ENCODE measurements at places on chromosomes 1 and 21.
A peak's percentile ranks its signal among the peaks of the same experiment; 100 is the strongest.

GRCh38 chr1:23417570-23417969 is 7.0 kb downstream of the TCEA3 start:
- H3K36me3 ChIP-seq = no peaks in the 10 kb centered on the region
- no peaks in the 10 kb centered on the region for H3K4me1 ChIP-seq
- H3K4me3 ChIP-seq = no peak overlapping the region
- DNase-seq = no peak
- H3K27ac ChIP-seq = no peak overlapping the region
- H3K27me3 ChIP-seq = no peaks in the 10 kb centered on the region

DNA sequence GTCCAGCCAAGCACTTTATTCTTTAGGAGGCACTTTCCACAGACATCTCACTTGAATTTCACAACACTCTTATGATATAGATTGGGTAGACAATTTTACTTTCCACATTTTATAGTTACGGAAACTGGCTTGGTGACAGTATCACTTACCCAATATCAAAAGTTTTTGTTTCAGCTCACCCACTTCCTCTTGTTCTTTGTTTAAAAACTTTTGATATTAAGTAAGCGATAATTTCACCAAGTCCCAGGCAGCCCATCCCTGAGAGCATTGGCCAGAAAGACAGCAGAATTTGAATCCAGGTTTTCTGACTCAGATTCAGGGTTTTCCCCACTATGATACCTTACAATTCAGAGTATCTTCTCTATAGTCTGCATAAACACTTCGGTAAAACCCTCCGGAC is 60.0 kb downstream of the LRIG2 start:
- peaks cover 4% of the 10 kb centered on the region for H3K36me3 ChIP-seq
- no peaks in the 10 kb centered on the region for H3K27me3 ChIP-seq
- no peaks in the 10 kb centered on the region for H3K4me1 ChIP-seq
- H3K27ac ChIP-seq = no peak overlapping the region
- no peak overlapping the region for H3K4me3 ChIP-seq

GRCh38 chr1:155160128-155160527 is 13.0 kb downstream of the KRTCAP2 start:
- no peak overlapping the region for H3K27ac ChIP-seq
- H3K4me1 ChIP-seq = no peaks in the 10 kb centered on the region
- no peaks in the 10 kb centered on the region for H3K36me3 ChIP-seq

- no peak overlapping the region for H3K27ac ChIP-seq
- H3K4me1 ChIP-seq = no peaks in the 10 kb centered on the region
- no peaks in the 10 kb centered on the region for H3K27me3 ChIP-seq
- no peaks in the 10 kb centered on the region for H3K36me3 ChIP-seq
- no peak overlapping the region for H3K4me3 ChIP-seq
- no peak for DNase-seq
Measured at GRCh38 chr1:231374394-231374793, 36.3 kb downstream of the SPRTN start.

GRCh38 chr21:31873696-31874599 is 1.1 kb downstream of the HUNK start:
- peak overlapping the region; percentile 85 for H3K4me3 ChIP-seq
- DNase-seq = no peak
- H3K27ac ChIP-seq = no peak overlapping the region
- peaks cover 26% of the 10 kb centered on the region for H3K4me1 ChIP-seq

DNA sequence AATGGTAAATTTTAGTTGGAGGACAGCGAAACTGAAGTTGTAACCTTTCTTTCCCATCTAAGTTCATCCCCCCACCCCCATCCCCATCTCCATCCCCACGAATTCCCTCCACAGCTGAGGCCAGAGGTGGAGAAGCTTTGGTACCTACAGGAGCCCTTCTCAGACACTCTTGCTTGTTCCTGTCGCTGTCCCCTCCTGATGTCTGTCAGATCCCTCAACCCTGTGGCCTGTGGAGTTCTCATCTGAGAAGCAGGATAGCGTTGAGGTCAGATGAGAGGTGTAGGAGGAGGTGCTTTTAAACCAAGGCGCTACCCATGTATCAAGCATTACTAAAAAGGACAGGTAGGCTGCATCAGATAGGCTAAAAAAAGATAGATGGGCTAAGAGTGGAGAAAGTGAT is 769 bp downstream of the NTPCR start:
- DNase-seq = no peak
- no peaks in the 10 kb centered on the region for H3K27me3 ChIP-seq
- H3K4me3 ChIP-seq = peak overlapping the region; percentile 84

DNA sequence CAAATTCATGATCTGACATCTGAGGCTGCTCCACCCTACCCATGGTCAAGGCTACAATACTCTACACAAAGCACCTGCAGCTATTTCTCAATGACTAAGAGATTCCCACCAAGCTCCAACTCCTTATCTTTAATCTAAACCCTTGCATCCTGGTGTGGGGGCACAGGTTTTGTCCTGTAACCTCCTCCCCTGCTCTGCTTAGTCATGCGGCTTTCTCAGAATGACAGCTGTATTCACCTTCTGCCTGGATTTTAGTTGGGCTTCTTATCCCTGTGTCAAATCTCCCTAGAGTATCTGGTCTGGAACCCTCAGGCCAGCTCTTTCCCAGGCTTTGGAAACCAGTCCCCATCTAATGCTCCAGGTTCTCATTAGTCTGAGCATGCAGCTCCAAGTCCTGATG is 159.0 kb downstream of the BARHL2 start:
- H3K36me3 ChIP-seq = no peaks in the 10 kb centered on the region
- no peak overlapping the region for H3K4me3 ChIP-seq
- no peak overlapping the region for H3K27ac ChIP-seq

- no peaks in the 10 kb centered on the region for H3K27me3 ChIP-seq
- no peak overlapping the region for H3K4me3 ChIP-seq
- no peak overlapping the region for H3K27ac ChIP-seq
- peaks cover 45% of the 10 kb centered on the region for H3K36me3 ChIP-seq
Measured at GRCh38 chr1:150626150-150626549, 3.3 kb downstream of the ENSA start.

- peaks cover 11% of the 10 kb centered on the region for H3K27me3 ChIP-seq
- no peaks in the 10 kb centered on the region for H3K36me3 ChIP-seq
- peak within 1 kb of the TSS; percentile 82 for H3K4me3 ChIP-seq
- DNase-seq = peak; percentile 63
- H3K4me1 ChIP-seq = peaks cover 7% of the 10 kb centered on the region
- H3K27ac ChIP-seq = peak within 1 kb of the TSS; percentile 78
Measured at GRCh38 chr1:151720974-151721787, at the start of gene RIIAD1. Gene RIIAD1, plus strand, starts transcription at chr1:151721522. Its CDS starts 15 bp downstream, at chr1:151721537.

- no peak for DNase-seq
- H3K27me3 ChIP-seq = no peaks in the 10 kb centered on the region
- H3K36me3 ChIP-seq = no peaks in the 10 kb centered on the region
- no peak overlapping the region for H3K4me3 ChIP-seq
- no peaks in the 10 kb centered on the region for H3K4me1 ChIP-seq
- H3K27ac ChIP-seq = no peak overlapping the region
Measured at GRCh38 chr1:110535985-110536384, 17.0 kb upstream of the KCNA10 start.

DNA sequence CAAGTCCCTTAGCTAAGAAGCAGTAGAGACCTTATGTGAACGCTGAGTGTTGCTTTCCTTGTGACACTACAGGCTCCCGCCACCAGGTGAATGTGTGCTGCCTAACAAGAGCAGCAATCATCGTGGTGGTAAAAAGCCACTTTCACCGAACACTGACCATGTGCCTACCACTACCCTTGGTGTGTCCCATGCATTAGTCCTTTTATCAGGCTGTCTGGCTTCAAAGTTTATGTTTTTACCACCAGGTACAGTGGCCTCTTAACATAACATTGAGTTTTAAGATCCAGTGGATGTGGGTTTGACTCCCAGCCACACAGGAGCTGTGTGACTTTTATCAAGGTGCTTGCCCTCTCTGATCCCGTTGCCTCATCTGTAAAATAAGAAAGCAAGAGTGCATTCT is 1.7 kb downstream of the C1QB start:
- no peak for DNase-seq
- H3K27me3 ChIP-seq = no peaks in the 10 kb centered on the region

- DNase-seq = no peak
- H3K4me1 ChIP-seq = peaks cover 3% of the 10 kb centered on the region
- no peaks in the 10 kb centered on the region for H3K36me3 ChIP-seq
- peak overlapping the region; percentile 31 for H3K27ac ChIP-seq
- H3K27me3 ChIP-seq = no peaks in the 10 kb centered on the region
Measured at GRCh38 chr1:229570891-229571516, 12.5 kb upstream of the ABCB10 start.

DNA sequence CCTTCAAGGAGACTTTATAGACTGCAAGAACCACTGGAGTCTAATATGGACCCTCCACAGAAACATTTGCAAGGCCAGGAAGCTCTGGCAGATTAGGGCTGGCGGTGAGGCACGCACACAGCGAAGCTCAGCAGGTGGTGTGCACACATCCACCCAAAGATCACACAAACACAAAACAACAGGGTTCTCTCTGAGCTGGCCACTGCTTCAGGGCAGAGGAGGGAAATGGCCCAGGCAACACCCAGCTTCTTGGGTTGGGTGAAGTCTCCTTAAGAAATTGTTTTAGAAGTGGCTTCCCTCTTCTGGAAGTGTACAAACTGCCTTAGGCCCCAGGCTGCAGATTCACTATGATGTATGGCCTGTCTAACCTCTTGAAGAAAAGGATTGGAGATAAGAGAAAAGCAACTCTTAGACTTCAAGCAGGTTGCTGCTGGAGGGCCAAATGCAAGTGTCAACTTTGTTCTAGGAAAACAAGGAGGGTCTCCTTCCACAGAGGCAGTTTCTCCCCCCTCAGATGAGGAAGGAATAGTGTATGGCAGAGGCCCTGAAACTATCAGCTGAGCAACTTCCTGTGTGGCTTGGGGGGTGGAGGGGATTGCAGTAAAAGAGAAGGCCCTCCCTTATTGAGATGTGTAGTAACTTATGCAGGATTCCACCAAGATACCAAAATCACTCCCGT is 2.0 kb downstream of the RCSD1 start:
- H3K36me3 ChIP-seq = no peaks in the 10 kb centered on the region
- no peak for DNase-seq
- H3K27me3 ChIP-seq = no peaks in the 10 kb centered on the region
- no peak overlapping the region for H3K27ac ChIP-seq

DNA sequence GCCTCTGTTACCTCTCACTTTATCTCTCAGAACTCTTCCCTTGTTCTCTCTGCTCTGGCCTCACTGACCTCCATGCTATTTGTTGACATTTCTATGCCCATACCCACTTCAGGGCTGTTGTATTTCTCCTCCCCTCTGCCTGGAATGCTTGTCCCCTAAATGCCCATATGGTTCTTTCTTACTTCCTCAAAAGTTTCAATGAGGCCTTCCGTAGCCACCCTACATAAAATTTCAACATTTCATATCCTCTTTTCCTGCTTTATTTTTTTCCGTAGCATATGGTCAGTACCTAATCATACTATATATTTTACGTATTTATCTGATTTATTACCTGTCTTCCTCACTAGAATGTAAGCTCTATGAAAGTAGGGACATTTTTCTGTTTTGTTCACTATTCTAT is 47.1 kb upstream of the ZYG11A start:
- no peak overlapping the region for H3K4me3 ChIP-seq
- H3K27me3 ChIP-seq = no peaks in the 10 kb centered on the region
- peaks cover 25% of the 10 kb centered on the region for H3K36me3 ChIP-seq
- no peaks in the 10 kb centered on the region for H3K4me1 ChIP-seq

DNA sequence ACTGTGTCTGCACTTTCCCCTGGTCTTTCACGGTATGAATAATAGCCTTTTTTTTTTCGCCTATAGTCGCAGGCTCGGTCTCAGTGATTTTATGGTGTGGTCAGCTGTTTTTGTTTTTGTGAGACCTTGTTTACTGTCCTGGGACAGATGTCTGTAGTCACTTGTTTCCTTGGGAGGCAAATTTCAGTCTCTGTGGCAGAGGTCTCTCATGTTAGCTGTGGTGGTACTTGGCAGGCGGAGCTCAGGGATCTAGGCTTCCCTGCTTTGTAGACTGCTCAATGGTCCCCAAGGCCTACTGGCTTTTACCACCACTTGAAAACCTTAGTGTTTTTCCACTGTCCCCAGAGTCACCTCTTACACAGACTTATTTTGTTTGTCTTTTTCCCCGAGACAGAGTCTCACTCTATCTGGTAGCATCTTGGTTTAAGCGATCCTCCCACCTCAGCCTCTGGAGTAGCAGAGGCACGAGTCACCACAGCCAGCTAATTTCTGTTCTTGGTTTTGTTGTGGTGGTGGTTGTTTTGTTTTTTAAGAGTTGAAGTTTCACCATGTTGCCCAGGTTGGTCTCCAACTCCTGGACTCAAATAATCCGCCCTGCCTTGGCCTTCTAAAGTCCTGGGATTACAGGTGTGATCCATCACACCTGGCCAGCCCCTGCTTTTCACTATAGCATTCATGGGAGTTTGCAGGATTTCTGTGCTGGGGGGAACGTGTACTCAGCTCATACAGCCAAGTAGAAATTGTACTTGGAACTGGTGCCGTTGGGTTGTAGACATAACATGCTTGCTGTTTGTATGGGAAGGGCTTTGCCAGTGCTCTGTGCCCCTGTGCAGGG is 10.3 kb downstream of the RNU1-2 start:
- no peaks in the 10 kb centered on the region for H3K27me3 ChIP-seq
- H3K4me3 ChIP-seq = peak overlapping the region; percentile 66
- no peaks in the 10 kb centered on the region for H3K36me3 ChIP-seq
- H3K27ac ChIP-seq = peak overlapping the region; percentile 92
- H3K4me1 ChIP-seq = peaks cover 3% of the 10 kb centered on the region
- DNase-seq = no peak

DNA sequence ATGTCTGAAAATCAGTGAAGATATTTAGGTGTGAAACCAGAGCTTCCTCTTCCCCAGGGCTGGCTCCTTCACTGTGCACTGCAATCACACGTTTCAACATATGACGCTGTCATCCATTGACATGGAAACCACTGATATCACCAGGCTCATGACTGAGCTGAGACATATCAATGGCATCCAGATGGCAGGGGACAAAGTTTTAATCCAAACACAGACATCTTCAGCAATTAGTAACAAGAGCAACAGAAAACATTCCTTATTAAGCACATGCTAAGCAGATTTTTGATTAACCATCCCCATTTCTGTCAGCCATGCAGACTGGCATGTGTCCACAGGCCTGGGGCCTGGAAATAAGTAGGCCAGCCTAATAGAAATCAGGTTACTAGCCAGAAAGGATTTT is 108.0 kb upstream of the ADAR start:
- H3K27me3 ChIP-seq = no peaks in the 10 kb centered on the region
- H3K4me3 ChIP-seq = no peak overlapping the region

DNA sequence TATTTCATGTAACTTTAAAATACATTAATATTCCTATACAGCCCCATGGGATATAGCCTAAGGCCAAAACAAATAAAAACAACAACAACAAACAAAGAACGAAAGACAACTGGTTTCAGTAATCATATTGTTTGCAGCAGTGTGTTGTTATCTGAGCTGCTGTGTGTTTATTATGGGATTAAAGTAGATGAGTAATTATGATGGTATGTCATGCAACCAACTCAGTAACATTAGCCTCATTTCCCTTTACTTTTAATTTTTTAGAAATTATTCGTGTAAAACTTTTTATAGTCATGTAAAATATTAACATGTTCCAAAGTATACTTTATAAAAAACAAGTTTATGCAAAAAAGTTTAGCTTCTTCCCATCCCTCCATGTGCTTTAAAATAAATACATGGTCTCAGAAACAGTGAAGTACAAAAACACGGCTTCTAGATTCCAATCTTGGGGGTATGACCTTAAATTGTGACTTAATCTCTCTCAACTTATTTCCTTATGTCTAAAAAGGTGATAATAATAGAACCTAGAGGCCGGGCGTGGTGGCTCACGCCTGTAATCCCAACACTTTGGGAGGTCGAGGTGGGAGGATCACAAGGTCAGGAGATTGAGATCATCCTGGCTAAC is 176.1 kb downstream of the SLC45A1 start:
- H3K27me3 ChIP-seq = no peaks in the 10 kb centered on the region
- H3K27ac ChIP-seq = no peak overlapping the region
- DNase-seq = no peak
